Psoas muscle (tissue), 8 donors: ENCODE measurements at places on chromosomes 4 and X. TPM values are rescaled to one million over a fixed set of nuclear protein-coding genes. Genes with fewer than 3 reads are reported as not detected.

Gene MAGEB1
- not detected for total RNA-seq

- DNase-seq, result peak; percentile 56
Measured at GRCh38 chr4:88008122-88008742, 797 bp downstream of the PKD2 start.

- no peak for DNase-seq
Measured at GRCh38 chr4:5204781-5205180, 153.5 kb downstream of the STK32B start.

GRCh38 chr4:24778464-24779225 is 16.7 kb upstream of the SOD3 start:
- DNase-seq, result peak; percentile 48

Gene SYTL5
- not detected for total RNA-seq

GRCh38 chrX:40947276-40947675 is 138.0 kb upstream of the USP9X start:
- DNase-seq, result peak; percentile 27

Gene NOA1
- total RNA-seq, result 15.0 TPM
